ENCODE measurements at places on chromosomes 1 and 21.

DNA sequence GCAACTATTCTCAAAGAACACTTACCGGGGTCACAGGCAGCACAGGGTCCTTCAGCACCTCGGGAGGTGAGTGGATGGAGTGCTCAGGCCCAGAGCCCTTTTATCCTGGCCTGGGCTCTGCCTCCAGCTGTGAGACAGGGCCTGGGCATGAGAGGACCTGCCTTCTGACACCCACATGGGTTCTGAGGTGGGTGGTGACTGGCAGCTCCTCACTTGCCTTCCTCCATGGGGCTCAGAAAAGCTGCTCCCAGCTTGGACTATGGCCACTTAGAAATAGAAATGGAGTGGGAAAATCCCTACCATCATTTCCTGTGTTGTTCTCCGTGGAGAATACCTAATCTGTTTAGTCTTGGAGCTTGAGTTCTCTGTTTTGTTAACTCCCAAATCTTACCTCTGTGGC is at the start of gene LCE1C:
LCE1C (minus strand) TSS at position 76 of the 400 bp plus-strand sequence. CDS start 1,173 bp downstream, outside the sequence.
- no peak for DNase-seq

DNA sequence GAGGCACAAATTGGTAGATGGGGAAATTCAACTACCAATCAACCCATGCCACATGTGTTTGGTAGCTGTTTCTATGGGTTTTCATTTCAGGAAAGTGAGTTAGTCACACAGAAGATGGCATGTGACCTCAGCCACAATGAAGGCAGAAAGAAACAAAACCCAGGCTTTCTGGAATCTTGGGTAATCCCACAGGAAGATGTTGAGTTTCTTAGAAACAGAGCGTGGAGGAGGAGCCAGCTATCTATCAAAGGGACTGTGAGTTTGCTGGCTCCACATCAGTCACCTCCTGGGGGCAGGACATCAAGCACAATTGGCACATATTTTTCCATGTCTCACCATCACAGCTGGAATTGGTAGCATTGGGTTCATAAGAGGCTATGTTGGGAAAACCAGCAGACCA is 188.9 kb upstream of the PLXNA2 start:
- DNase-seq: no peak

DNA sequence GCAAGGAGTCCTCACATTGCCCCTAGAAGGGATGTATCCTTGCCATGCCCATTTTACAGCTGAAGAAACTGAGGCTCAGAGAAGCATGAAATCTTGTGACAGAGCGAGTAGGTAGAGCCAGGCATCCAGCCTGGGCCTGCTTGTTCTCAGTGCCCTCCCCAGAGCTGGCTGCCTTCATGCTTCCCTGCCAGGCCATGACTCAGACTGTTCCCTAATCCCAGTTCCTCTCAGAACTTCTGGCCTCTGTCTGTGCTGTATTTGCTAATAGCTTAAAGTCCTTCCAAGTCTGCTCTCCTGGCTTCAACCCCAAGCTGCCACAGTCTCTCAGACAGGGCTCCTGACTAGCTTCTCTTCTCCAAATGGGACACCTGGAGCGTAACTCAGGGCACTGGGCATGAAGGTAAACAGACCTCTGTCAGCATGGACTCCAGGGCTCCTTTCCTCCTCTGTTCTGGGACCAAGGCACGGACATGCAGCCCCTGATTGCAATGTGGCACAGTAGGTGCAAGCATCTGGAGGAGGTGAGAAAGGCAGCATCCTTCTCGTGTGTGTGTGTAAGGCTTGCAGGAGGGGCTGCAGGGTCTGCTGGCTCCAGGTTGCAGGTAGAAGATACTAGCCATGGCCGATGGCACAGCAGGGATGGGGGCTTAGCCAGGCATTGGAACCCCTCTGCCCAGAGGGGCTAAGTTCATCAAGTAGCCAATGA is 122.7 kb downstream of the HMGB4 start:
- peak; percentile 63 for DNase-seq

- DNase-seq: no peak
Observed at GRCh38 chr1:12082988-12083387, 19.9 kb downstream of the TNFRSF8 start.

DNA sequence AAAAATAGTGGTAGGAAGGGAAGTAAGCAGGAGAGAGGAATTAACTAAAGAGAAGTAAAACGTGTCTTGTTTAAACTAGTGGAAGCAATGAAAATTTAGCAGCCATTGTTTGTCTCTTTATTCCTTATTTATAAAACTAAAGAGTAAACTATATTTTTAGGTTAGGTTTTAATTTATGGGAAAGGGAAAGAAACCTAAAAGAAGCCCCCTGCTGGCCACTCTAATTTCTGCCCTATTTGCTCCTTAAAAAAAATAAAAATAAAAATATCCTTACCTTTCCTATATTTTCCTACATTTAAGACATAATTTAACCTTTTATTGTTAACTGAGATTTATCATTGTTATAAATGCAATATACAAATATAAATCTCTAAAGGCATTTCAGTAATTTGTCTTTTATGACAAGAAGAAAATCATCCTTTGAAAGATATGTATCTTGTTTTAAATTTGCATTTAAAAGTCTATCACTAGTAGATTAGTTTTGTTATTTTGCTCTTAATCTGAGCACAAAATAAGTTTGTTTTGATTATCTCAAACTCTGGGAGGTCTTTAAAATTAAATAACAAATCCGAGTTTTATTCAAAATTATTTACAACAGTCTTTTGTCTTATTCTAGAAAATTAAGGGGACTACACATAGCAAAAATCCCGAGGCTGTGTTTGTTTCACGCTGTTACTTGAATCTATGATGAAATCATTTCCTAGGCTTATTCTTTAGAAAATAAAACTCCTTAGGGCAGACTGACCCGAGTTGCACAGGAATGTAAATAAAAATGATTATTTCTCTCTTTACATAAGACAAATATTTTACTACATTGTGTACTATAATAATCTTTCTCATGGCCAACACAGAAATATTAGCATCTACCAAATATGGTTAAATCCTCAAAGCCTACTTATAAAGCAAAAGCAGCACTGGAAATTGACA is 201.7 kb downstream of the NRIP1 start:
- no peak for DNase-seq

Data from AG04449 (cell line).